ENCODE measurements at places on chromosomes 2 and 18.

- no peak for DNase-seq
Observed at GRCh38 chr2:71716697-71717624, 263.6 kb downstream of the DYSF start.

GRCh38 chr2:120745420-120746111 lies 9.9 kb downstream of the GLI2 start:
- no peak for DNase-seq

- DNase-seq, result no peak
Observed at GRCh38 chr2:68769586-68770270, 35.1 kb downstream of the ARHGAP25 start.

GRCh38 chr2:62687636-62688035 lies 17.9 kb upstream of the EHBP1 start:
- DNase-seq, result no peak

- DNase-seq, result no peak
Observed at GRCh38 chr18:48122376-48122775, 191.9 kb upstream of the SMAD2 start.

DNA sequence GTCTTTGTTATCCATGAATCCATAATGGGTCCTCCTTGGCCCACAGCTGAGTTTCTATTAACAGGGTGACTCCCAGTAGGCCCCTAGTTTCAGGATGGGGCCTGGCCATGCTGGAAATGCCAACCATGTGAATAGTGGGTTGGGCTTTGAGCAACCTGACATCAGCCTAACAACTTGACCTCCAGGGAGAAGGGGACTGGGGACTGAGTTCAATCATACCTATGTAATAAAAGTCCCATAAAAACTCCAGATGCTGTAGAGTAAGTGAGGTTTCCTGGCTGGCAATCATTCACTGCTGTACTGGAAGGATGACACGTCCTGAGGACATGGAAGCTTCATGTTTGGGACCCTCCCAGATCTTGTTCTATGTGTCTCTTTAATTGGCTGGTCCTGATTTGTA lies 7.9 kb downstream of the REV1 start:
- no peak for DNase-seq

- DNase-seq, result no peak
Observed at GRCh38 chr2:100145893-100146656, 3.7 kb upstream of the AFF3 start.

- no peak for DNase-seq
Observed at GRCh38 chr2:96747061-96747617, 7.3 kb upstream of the LMAN2L start.

DNA sequence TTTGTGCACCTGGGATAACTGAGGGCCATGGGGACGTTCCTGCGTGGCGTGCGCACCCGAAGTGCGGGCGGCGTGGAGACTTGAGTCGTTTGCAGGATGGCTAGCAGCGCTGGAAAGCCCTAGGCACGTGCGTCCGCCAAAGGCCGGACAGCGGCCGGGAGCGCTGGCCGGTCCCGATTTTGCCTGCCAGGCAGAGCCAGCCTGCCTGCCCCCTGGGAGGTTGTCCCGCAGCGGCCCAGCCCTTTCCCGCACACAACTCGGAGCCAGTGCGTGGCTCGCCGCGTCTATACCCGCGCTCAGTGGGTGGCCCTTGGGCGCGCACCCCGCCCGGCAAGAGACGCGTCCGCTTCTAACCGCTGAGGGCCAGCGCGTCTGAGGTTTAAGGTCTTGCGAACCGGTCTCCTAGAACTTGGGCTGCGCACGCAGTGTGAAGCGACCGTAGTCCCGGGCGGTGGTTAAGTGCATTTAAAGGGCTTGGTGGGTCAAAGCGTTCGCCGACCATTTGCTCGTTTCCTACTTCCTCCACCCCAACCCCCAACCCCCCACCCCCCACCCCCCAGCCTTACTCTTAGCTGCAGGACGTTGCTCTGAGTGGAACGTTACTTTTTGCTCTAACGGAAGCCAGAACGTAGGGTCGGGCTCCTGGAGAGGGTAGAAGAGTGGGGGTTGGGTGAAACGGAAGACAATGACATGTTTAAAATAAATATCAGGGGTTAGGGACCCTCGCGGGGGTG lies 627 bp downstream of the CDCA7 start:
- peak; percentile 21 for DNase-seq

- no peak for DNase-seq
Observed at GRCh38 chr2:86492048-86492453, 50.9 kb downstream of the KDM3A start.

DNA sequence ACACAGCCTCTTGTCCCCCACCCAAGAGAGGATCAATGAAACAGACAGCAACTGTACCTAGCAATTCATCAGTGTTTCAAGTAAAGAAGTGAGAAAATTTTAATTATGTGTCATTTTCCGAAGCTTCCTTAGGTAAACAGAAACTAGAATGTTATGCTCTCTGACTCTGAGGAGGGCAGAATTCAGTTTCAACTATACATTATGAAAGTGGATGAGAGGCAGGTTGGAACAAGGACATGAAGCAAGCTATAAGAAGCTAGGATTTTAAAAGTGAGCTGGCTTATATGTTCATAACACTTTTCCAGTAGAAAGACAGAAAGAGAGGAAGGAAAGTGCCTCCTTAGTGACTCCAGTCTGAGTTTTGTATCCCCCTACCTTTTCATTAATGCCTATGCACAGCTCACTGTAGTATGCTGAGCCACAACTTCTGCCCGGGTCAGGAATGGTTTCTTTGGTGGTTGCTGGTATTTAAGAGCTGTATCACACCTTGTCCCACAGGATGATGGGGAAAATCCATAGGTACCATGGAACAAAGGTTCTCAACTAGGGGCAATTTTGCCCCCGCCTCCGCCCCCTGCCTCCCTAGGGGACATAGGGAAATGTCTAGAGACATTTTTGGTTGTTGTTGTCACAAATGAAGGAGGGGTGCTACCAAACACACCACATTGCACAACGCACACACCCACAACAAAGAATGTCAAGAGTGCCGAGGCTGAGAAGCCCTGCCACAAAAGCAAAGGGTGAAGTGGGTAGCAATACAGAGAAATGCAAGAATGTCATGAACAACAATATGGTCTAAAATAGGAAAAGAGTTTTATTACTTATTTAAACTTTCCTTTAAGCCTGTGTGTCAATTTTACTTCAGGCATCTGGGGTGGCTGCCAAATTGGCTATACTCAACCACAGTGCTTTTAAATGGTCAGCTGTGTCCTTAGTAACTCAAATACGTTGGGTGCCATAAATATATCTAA lies 161.0 kb upstream of the ZFP36L2 start:
- no peak for DNase-seq

DNA sequence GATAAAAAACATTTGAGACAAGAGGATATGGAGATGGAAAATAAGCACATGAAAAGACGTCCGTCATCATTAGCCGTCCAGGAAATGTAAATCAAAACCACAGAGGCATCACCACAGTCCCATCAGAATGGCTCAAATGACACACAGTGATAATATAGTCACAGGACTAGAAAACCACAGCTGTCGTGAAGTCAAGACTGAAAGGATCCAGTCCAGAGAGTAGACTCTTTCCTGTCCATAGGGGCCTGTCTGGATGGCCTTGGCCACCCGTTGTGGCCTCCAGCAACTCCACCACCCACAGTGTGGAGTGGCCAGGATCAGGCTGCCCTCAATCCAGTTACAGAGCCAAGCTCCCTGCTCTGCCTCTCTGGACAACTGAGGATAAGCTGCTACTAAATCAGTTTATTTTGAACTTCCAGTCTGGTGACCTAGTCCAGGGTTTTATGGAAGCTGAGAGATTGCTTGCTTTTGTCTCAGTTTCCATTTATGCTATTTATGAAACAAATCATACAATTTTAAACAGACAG lies 60.4 kb downstream of the RHOB start:
- no peak for DNase-seq

- peak; percentile 19 for DNase-seq
Observed at GRCh38 chr18:58862851-58863538, 1.7 kb upstream of the ZNF532 start.

- DNase-seq, result no peak
Observed at GRCh38 chr18:25176518-25177042, 175.4 kb downstream of the ZNF521 start.

GRCh38 chr2:68414452-68414851 lies 49.4 kb downstream of the PLEK start:
- no peak for DNase-seq

DNA sequence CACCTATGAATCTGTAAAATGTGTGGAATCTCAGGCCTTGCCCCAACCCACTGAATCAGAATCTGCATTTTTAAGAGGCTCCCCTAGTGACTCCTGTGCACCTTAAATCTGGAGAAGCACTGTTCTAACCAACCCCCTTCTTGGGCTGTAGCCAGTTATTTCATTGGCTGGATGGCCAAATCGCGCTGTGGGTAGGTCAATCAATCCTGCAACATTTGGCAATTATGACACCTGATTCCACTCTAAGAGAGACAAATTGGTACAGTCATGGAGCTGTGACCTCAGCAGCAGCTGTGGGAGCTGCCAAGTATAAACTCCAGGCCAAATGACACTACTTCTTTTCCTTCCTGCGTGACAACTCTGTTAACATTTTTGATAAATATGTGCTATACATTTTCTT lies 208.7 kb downstream of the CLIP4 start:
- no peak for DNase-seq
